ENCODE measurements at places on chromosomes 2 and 18.
A peak's percentile ranks its signal among the peaks of the same experiment; 100 is the strongest.

DNA sequence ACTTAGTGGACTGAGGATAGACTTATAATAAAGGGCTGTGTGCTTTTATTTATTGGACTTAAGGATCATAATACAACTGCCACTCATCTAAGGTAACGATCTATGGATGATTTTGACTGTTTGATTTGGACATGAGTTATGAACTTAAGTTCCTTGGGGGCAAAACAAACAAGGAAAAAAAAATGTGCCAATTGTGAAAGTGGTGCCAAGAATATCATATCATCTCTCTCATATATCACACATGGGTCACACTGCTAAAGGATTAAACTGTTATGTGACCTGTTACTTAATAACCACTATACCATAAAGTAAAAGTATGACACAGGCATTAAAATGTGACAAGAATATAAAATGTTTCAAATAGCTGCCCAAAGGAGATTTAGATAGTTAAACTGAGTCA lies 886.3 kb downstream of the ERBB4 start:
- DNase-seq, result no peak

- DNase-seq, result no peak
Observed at GRCh38 chr18:59649591-59649990, 47.6 kb downstream of the CCBE1 start.

GRCh38 chr18:59353079-59353680 lies 5.9 kb downstream of the LMAN1 start:
- no peak for DNase-seq

DNA sequence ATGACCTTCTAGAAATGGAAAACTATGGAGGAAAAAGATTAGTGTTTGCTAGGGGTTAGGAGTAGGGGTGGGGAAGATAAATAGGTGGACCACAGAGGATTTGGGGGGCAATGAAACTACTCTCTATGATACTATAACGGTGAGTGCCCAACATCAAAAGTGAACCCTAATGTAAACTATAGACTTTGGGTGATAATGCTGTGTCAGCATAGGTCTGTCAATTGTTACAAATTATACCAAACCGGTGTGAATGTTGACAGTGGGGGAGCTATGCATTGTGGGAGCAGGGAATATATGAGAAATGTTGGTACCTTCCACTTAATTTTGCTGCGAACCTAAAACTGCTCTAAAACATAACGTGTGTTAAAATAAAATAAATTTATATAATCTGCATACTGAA lies 180.3 kb downstream of the ALK start:
- no peak for DNase-seq

DNA sequence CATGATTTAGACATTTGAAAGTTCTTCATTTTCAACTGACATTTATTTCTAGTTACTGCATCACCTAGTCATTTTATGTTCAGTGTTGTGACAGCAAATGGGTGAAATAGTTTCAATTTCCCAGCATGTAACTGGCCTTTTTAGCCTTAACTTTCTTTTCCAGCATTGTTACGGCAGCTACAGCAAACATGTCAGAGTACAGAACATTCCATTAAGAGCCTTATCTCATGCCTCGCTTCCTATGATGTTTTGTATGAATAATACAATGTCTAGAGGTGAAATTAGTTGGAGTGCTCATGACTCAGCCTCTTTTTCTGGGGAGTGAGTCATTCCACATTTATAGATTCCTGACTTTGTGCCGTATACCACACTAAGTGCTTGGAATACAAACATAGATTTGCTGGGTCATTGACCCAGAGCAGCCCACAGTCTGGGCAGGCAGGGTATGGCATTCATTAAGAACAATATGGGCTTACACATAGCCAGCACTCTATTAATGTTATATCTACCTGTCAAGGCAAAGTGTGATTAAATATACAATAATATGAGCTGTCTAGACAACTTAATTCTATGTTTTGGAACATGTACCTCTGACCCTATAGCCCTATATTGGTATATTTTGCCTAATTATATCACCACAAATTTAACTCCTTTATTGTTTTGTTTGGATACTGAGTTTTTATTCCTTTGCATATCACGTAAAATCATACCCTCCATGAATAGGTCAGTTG lies 72.2 kb downstream of the MAP2 start:
- DNase-seq, result no peak

DNA sequence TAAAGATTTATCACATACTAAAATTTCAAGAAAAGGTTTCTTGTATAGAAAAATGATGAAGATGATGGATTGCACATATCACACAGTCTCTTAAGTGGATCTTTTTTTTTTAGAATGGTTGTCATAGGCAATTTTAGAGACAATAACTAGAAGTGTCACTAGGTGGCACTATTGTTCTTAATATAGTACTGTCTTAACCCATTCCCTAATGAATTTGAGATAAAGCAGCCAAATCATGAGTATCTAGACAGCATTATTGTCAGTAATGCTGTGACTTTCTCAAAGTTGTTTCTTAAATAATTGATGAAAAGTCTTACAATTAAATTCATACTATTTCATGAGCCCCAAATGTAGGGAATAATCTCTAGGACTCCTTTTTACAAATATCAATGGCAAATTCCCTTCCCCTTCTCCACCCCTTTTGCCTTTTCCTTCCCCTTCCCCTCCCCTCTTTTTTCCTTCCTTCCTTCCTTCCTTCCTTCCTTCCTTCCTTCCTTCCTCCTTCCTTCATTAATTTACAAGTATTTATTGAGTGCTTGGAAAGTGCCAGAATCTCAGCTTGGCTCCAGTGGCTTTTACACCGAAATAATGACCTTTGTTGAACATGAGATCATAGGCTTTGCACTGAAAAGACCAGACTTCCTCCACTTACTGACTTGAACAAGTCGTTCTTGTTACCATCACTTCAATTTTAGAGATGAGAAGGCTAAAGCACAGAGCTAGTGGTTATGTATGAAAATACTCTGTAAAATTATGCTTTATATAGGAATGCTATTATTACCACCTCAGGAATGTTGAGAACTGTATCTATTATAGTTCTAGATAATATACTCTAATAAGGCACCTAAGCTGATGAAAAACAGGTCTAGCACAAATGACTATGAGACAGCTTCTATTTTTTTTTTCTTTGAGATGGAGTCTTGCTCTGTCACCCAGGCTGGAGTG lies 19.8 kb downstream of the MYL12B start:
- no peak for DNase-seq

DNA sequence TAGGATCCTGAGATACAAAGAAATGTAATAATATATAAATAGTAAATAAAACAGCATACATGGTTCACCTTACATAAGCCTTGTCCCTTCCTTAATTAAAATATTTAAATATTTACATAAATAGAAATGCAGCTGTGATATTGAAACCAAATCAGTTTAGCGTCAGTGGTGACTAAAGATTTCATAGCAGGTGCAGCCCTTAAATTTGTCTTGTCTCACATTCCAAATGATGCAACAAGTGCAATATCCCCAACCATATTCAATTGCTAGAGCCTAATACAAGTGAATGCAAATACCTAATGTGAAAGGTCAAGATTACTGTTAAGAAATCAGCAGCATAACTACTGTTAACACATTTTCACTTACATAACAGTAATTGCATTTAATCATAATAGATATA lies 539.5 kb downstream of the NYAP2 start:
- DNase-seq, result no peak

DNA sequence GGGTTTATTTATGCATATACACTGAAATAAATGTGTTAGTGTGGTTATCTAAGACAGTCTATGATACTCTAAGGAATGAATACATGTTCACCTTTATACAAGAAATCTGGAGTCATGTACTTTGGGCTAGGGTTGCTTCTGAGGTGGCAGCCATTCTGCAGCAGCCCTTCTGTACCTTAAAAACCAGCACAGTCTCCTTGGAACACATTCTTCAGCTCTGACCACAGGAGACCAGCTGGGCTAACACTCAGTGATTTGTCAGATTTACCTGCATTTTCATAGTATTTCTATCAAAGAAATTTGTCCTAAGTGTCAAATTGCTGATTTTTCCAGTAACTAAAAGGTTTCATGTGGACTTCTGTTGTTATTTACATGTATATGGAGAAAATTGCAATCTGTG lies 167.7 kb downstream of the CAMKMT start:
- no peak for DNase-seq

- DNase-seq, result no peak
Observed at GRCh38 chr2:84779781-84780180, 101.1 kb downstream of the TRABD2A start.

- peak; percentile 67 for DNase-seq
Observed at GRCh38 chr18:79380816-79381806, 14.6 kb upstream of the NFATC1 start.

DNA sequence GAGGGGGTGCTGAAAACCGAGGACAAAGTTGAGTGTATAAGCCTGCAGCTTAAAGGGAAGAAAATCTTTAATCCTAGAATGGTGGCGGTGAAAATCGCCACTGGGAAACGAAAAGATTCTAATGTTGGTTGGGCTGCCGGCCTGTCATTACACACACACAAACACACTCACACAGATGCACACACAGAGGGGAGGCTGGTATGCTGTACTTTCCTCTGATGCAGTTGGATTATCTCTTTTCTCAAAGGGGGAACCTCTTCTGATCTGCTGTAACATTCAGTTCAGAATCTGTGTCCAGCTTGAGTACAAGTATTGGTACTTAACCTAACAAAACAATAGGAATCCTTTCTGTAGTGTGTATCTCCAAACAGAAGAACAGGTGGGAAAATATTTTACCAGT lies 39.0 kb downstream of the ANXA4 start:
- no peak for DNase-seq

DNA sequence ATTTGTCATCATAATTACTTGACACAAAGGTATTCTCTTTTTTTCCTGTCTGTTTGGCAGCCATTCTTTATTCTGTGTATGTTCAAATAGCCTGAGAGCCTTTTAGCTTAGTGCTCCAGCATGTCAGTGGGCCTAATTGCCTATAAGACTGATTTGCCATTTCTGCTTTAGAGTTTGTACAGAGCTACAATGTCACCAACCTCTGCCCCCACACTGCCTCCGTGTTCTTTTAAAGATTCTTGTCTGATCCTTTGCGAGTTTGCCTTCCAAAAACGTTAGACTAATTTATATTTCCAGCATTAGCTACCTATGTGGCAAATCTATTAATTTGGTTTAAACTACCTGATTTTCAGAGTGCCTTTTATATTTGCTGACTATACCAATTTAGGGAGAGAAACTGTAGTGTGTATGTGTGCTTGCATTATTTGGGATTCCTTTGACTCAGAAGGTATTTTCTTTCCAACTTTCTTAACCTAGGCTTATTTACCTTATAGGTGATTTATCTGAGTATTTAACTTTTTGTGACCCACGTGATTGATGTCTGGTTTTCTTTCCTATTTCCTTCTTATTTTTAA lies 70.8 kb downstream of the FAM117B start:
- DNase-seq, result no peak

DNA sequence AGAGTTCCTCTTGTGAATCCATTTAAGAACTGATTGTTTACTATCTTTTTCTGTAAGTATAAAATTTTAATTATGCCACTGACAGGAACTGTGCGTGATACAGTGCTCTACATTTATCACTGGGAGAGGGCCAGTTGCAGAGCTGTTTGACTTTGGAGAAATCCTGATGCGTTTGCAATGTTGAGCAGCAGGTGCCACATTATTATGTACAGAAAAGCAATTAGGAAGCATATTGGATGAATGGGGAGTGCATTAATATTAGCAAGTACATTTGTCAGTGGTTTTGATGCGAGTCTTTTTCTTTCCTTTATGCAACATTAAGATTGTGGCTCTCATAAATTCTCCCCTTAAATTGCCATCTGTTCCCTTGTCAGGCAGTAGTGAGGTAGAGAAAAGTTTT lies 302.3 kb upstream of the FANCL start:
- DNase-seq, result no peak

GRCh38 chr18:67520351-67520921 lies 3.9 kb upstream of the DSEL start:
- DNase-seq, result no peak
